Activated naive CD4-positive, alpha-beta T cell treated with Interleukin-2 at 50 U/mL for 16 hours (primary cell): ENCODE measurements at places on chromosomes 16 and 17.

DNA sequence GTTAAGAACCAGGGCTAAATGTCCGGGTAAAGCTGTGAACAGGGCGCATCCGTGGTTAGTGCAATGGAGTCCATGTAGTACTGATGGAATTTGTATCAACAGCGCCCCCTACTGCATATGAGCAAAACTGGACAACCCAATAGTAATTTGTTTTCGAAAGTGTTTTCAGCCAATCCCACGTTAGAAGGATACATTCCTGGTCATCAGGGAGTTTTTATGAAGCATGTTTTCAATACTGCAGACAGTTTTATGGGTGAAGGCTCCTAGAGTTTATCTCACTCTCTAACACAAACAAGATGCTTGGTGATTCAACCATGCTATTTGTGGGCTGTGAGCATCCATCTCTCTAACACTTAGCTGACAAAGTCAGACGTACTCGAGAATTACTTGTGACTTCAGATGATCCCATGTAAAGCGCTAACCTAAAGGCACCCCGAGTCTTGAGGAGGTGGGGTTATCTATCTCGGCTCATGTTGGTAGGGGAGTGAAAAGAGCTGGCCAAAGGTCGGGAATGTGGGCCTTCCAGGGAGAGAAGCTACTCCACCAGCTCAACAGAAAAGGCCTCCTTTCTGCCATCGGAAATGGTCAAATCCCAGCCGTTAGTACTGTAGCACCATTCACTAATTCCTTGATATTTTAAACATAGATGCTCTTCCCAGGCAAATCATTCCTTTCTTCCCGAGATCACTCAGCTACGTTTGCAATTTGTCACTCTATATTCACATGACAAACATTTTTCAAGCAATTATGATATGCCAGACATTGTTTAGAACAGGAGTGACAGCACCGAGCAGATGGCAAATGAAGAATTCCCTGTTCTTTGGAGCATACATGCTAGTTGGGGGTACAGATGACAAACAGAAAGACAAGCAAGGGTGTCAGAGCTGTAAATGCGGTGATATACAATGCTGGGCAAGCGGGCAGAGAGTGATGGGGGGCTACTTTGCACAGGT is 46.9 kb upstream of the HNF1B start:
- DNase-seq: peak; percentile 32

GRCh38 chr16:51124896-51125295 is 26.2 kb downstream of the SALL1 start:
- no peak for DNase-seq

GRCh38 chr16:73053038-73053363 is 5.1 kb upstream of the ZFHX3 start:
- DNase-seq: no peak

GRCh38 chr16:81813648-81814047 is 34.6 kb downstream of the PLCG2 start:
- no peak for DNase-seq

GRCh38 chr17:77748436-77748835 is 210.1 kb upstream of the TNRC6C start:
- no peak for DNase-seq

DNA sequence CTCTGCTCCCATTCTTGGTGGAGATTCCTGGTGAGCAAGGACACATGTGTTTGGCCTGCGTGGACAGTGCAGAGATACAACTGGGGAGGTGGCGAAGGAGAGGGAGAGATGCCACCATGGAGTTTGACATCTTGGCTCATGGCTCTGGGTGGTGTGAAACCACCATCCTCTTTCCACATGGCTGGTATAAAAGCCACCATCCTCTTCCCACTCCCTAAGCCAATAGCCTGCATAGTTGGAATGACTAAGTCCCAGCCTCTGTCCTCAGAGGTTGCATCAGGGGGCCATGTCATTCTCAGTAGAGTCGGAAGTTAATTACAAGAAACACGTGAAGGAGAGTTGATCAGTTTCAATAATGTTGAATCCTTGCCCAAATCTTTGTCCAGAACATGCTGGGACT is 10.0 kb downstream of the RBFOX1 start:
- no peak for DNase-seq

DNA sequence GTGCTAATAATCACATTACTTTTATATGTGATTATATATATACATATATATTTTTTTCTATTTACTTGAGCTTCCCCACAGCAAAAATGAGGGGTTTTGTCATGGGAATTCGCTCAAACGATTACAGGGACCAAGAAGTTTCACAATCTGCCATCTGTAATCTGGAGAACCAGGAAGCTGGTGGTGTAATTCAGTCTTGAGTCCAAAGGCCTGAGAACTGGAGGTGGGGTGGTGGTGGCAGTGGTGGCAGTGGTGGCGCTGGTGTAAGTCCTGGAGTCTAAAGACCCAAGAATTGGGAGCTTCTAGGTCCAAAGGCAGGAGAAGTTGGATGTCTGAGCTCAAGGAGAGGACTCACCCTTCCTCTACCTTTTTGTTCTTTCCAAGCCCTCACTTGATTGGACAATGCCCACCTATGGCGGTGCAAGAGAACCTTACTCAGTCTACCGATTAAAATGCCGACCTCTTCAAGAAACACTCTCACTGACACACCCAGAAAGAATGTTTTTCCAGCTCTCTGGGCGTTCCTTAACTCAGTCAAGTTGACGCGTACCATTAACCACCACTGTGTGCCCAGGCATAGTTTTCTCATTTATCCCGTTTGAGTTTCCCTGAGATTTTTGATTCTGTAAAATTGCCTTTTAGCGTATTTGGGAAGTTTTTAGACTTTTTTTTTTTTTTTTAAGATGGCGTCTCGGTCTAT is 31.9 kb downstream of the POLR2A start:
- DNase-seq: no peak

DNA sequence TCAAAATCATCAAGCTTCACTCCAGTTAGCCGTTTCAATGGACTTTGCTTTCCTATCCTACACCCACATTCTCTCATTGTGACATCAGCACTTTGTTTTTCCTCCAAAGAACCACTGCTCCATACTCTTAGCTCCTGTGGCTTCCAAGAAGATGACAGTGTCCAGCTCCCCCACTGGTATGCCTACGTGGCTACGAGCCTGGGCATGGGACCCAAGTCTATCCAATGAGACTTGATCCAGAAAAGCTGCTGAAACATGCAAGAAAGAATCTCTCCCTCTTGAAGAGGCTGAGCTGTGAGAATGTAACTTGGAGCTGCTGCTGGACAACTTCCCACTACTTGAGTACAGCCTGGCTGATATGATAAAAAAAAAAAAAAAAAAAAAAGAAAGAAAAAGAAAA is 9.4 kb downstream of the TOX3 start:
- no peak for DNase-seq
